ENCODE measurements at places on chromosomes 4 and X. TPM values are rescaled to one million over a fixed set of nuclear protein-coding genes. Genes with fewer than 3 reads are reported as not detected.

The AFAP1 gene
- 28.8 TPM for total RNA-seq

DNA sequence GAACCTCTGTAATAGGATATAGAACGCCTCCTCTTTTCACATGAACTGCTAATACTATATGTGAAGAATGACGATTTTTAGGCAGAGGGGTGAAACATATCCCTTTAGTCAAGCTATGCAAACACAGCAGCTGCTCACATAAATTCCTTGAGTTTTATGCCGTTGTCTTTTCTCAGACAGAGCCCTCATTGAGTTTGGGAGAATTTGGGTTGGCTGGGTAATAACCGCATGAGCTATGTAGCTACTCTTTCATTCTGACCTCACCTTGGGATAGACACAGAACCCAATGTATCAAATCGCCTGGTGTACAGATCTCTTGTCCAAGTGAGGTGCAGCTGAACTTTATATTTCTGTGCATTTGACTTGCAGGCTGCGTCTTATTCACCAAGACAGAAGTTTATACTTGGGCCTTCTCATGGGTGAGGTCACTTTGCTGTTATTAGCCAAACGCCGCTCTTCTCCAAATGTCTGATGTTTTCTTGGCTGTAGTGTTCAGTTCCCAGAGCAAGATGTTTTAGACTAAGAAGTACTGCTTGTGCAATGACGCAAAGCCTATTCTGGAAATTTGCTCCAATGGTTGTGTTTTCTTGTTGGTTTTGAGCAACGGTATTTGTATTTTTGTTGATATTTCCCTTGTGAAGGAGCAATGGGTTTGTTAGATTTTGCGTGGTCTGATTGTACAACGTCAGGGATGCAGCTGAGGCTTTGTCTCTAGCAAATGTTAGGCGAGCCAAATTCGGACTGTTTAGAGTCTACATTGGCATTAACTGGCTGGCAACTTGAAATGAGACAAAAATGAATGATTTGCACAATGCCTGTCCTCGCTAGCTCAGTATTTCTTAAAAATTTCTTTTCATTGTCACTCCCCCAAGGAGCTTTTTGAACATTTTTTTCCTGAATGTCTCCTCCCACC lies 11.2 kb upstream of the SPARCL1 start:
- H3K27ac ChIP-seq, result no peak overlapping the region
- H3K27me3 ChIP-seq, result peaks cover 2% of the 10 kb centered on the region
- peaks cover 1% of the 10 kb centered on the region for H3K36me3 ChIP-seq
- no peak for DNase-seq
- H3K4me3 ChIP-seq, result no peak overlapping the region

DNA sequence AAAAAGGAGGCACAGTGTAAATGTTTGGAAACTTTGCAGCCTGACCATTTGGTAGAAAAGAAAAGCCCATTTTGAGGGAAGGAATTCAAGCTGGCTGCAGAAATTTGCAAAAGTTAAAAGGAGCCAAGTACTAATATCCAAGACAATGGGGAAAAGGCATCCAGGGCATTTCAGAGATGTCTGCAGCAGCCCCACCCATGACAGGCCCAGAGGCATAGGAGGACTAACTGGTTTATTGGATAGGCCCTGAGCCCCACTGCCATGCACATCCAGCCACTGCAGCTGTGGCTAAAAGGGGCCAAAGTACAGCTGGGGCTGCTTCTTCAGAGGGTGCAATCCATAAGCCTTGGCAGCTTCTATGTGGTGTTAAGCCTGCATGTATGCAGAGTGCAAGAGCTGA lies 104.9 kb downstream of the HS3ST1 start:
- H3K27ac ChIP-seq, result no peak overlapping the region
- H3K36me3 ChIP-seq, result no peaks in the 10 kb centered on the region
- DNase-seq, result no peak
- peaks cover 3% of the 10 kb centered on the region for H3K27me3 ChIP-seq
- H3K4me3 ChIP-seq, result no peak overlapping the region

- DNase-seq, result peak; percentile 52
- peaks cover 15% of the 10 kb centered on the region for H3K4me1 ChIP-seq
- H3K27ac ChIP-seq, result no peak overlapping the region
- H3K4me3 ChIP-seq, result no peak overlapping the region
Measured at GRCh38 chr4:139223682-139224317, 46.8 kb upstream of the ELF2 start.

The TREX2 gene
- total RNA-seq, result 1.2 TPM

GRCh38 chr4:139978692-139979091 lies 175.3 kb downstream of the MAML3 start:
- peaks cover 22% of the 10 kb centered on the region for H3K4me1 ChIP-seq
- H3K27ac ChIP-seq, result no peak overlapping the region
- peak; percentile 45 for DNase-seq
- H3K36me3 ChIP-seq, result no peaks in the 10 kb centered on the region

Measured in activated naive CD4-positive, alpha-beta T cell treated with anti-CD3 and anti-CD28 coated beads for 36 hours (primary cell).